Stimulated activated CD8-positive, alpha-beta memory T cell treated with anti-CD3 and anti-CD28 coated beads, Interleukin-7, amount 100 ng/mL, for 24 hours (primary cell): ENCODE measurements at places on chromosomes 5 and 9.

- DNase-seq, result no peak
Measured at GRCh38 chr5:51829691-51830090, 446.4 kb downstream of the ISL1 start.

DNA sequence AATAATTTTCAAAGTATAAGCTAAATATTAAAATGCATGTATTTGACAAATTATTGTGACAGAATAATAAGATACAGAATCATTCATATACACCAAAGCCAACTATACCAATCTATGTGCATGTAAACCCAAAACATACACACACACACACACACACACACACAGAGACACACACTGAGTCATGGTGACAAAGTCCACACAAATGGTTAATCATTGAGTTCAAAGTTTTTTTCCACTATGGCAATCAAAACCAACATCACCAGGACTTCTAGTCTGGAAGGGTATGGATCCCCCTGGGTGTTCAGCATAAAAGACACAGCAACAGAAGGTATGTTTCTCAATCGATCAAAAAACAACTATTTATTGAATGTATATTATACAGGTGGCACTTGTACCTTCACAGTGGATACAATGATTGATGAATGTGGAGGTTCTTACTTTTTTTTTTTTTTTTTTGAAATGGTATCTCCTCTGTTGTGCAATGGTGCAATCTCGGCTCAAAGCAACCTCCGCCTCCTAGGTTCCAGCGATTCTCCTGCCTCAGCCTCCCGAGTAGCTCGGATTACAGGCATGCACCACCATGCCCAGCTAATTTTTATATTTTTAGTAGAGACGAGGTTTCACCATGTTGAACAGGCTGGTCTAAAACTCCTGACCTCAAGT is 137.0 kb downstream of the PDE4D start:
- DNase-seq, result no peak

DNA sequence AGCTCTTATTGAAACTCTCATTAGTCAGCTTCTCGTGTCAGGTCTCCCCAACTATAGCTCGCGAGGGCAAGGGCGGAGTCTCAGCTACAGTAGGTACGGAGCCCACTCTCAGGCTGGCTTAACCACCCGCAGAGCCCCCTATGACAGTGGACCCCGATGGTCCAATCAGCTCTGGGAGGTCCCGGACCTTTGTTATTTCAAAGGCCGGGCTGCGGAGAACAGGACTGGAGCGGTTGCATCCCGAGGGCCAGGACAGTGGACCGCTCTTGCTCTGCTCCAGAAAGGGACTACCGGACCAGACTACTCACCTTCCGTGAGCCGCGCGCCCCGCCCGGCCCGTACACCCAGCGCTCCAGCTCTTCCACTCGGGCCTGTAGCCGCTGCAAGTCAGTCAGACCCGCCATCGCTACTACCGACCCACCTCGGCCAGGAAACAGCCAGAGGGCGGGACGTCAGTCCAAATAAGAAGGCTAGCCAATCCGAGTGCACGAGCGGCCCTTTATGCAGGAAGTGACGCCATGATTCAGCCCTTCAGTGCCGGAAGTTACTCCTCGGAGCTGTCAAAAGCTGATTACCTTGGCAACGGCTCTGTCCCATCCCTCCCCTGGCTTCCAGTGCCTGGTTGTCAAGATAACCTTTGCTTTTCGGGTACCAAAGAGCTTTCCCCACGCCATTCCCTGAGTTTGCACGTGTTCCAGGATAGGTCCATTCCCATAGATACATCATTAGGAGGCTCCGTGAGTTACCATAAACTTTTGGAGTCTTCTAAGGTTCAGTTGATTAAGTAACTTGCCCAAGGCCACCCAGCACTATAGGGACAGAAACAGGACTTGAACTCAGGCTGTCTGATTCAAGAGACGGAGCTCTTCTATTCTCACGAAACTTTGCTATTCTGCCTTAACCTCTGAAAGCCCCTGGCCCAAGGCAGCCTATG is at the start of gene DCTN3:
Gene DCTN3, minus strand, starts transcription at position 435 of the 934 bp plus-strand sequence. Its CDS starts 31 bp downstream, at position 404.
- peak; percentile 74 for DNase-seq

GRCh38 chr5:141855265-141856036 is 22.8 kb downstream of the PCDH1 start:
- no peak for DNase-seq

DNA sequence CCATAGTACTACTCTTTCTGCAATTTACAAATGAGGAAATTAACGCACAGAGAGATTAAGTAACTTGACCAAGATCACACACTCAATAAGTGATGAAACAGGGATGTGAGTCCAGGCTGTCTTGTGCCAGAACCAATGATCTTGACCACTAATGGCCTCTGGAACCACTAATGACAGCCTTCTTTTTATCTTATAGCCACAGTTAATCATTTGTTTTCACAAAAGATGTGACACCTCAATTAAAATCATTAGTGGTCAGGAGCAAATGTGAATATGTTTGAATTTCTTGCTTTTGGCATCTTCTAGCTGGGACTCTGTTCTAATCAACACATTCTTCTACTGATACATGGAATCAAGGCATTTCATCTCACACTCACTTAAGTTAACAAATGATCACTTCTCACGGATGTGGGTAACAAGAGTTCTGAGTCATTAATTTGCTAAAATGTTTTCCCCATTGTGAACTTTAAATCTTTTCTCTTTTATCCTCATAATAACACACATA is 102.7 kb upstream of the CD180 start:
- no peak for DNase-seq

GRCh38 chr9:72464857-72465592 is 56.4 kb upstream of the TMC1 start:
- DNase-seq, result no peak

DNA sequence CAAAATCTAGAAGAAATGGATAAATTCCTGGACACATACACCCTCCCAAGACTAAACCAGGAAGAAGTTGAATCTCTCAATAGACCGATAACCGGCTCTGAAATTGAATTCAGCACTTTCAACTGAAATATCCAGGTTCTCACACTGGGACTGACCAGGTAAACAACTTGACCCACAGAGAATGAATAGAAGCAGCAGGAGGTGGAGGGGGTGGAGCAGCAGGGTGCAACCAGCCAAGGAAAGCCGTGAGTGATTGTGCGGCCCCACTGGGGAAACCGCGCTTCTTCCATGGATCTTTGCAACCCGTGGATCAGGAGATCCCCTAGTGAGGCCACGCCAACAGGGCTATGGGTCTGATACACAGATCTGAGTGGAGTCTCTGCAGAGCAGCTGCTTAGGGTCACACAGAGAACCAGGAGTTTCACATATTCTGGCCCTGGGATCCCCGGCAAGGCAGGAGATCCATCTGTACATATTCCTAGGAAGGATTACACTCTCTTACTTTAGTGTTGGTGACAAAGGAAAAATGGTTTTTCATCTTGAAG is 181.5 kb downstream of the SLCO4C1 start:
- no peak for DNase-seq
